RCC 7860 (cell line): ENCODE measurements at places on chromosomes 1 and 21.
A peak's percentile ranks its signal among the peaks of the same experiment; 100 is the strongest.

GRCh38 chr1:154857441-154858215, 12.5 kb downstream of the KCNN3 start:
- no peak for DNase-seq

GRCh38 chr1:54249819-54250435, 50.0 kb downstream of the MRPL37 start:
- DNase-seq = peak; percentile 89

DNA sequence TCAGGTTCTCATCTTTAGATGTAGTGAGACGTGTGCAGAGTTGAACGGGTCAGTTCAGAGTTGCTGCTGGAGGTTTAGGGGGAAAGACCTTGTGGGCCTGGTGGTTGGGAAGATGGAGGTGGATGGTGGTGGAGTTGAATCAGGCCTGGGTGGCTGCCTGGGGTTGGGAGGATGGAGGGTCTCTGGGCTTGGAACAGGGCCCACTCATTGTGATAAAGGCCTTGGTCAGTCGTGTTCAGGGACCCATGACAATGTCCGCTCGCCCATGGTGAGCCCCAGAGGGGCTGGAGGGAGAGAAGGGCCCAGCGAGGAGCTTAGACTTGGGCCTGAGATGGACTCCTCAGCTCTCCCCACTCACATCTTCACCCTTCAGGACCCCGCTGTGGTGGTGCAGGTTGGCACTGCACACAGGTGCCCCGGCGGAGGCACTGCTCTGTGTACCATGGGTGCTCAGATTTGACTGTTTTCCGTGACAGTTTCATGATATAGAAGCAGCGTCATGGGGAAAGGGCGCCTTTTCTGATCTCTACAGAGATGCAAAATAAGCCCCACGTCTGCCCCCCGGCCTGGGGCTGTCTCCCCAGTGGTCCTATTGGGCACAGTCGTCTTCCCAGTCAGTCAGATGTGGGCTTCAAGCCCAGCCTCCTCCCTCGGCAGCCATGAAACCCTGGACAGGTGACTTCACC, 39.2 kb downstream of the DISP3 start:
- no peak for DNase-seq

DNA sequence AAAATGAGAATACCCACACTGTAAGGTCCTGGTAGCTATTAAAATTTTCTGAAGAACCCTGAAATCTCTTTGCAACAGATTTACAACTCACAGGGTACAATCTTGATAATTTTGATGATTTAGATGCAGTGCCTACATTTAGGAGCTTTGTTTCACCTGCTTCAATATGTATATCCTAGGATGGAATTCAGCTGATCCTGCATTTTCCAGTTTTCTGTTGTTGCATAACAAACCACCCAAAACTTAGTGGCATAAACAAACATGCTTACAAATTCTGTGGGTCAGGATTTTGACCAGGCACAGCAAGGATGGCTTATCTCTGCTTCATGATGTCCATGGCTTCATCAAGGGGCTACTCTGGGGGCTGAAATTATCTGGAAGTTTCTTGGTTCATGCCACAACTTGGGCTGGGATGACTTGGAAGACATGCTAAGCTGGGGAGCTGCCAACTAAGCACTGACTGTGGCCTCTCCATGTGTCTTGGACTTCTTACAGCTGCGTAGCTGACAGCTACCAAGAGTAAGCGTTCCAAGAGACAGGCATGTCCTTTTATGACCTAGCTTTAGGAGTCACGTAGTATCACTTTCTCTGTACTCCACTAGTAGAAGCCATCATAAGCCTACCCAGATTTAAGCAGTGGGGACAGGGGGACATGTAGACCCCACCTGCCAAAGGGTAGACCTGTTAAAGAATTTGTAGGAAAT, 108.5 kb downstream of the CACHD1 start:
- DNase-seq = no peak

GRCh38 chr1:82225421-82226185, 424.9 kb downstream of the ADGRL2 start:
- DNase-seq = peak; percentile 11

DNA sequence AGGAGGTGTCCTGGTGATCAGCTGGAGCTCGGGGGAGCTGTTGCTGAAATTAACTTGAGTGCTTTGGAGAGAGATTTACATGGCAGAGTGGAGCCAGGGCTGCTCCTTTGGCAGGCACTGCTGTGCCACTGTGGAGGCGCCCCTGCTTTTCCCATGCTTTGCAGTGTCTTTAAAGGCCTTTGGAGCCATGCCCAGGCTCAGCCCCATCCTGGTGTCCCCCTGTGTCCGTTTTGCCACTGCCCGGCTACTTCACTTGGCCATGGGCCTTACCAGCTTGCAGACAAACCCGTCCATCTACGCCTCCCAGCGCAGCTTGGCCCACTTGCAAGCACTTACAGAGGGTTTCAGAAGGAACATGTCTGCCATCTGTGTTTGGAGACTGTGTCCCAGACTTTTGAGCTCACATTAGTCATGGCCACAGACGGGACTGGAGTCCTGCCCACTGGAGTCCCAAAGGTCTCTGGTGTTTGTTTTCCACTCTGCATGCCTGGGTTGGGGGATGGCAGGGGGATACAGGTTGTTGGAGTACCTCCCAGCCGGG, 18.2 kb upstream of the LAMTOR5 start:
- DNase-seq = no peak

DNA sequence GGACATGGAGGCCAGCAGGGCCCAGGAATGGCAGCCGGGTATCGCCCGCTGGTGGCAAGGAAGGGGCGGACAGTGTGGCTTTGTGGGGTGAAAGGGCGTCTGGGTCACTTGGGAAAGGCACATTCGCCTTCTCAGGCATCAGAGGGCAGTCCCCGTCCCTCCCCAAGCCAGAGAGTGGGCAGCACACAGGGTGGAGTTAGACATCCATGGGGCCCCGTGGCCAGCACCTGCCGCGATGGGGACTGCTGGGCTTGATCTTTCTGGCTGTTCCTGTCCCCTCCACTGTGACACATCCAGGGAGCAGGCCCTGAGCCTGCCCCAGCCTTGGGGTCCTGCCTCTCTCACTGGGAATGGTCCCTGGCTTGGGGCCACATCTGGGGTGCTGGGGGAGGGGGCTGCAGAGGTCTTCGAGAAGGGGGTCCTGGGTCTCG, 4.0 kb upstream of the TRPM2 start:
- DNase-seq = no peak

DNA sequence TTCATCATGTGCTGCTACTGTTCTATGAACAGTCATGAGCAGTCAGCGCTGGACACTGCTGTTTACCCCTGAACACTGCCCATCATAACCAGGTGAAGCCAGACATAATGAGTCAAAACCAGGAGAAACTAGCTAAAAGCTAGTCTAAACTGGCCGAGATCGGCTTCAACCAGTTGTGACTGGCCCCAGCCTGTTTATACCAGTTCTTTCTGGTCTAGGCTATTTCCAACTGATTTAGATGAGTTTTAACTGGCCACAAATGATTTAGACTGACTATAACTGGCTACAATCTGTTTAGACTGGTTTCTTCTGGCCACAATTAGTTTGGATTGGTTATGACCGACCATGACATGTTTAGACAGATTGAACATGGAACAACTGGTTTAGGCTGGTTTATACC, 348.3 kb upstream of the CAMK1G start:
- no peak for DNase-seq

DNA sequence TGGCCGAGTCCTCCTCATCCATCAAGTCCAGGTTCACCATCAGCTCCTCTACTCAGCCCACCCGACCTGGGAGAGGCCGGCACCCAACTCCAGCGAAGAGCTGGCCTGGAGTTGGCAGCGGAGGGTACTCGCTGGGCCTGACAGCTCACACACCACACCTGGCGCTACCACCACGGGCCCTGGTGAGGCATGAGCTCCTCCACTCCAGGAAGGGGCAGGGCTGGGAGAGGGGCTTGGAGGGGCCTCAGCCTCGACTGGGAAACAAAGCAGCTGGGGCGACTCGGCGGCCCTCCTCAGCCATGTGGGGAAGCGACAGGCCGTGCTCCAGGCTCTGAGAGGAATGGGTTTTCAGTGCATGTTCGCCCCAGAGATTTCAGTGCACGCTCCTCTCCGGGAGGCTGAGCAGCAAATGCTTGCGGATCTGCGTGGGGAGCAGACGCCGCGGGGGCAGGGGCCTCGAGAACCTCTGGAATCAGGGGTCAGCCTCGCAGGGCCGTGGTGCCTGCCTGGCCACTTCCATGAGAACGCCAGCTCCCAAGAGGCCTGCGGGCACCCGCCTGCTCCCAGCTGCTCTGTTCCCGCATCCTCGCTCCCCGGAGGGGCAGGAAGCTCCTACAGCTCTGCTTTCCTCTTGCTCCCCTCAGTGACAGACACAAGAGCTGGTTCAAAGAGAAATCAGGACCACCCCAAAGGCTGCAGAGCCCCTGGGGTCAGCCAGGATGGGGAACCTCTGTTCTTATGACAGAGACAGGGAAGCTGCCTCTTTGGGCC, 18.9 kb upstream of the GPR153 start:
- no peak for DNase-seq

DNA sequence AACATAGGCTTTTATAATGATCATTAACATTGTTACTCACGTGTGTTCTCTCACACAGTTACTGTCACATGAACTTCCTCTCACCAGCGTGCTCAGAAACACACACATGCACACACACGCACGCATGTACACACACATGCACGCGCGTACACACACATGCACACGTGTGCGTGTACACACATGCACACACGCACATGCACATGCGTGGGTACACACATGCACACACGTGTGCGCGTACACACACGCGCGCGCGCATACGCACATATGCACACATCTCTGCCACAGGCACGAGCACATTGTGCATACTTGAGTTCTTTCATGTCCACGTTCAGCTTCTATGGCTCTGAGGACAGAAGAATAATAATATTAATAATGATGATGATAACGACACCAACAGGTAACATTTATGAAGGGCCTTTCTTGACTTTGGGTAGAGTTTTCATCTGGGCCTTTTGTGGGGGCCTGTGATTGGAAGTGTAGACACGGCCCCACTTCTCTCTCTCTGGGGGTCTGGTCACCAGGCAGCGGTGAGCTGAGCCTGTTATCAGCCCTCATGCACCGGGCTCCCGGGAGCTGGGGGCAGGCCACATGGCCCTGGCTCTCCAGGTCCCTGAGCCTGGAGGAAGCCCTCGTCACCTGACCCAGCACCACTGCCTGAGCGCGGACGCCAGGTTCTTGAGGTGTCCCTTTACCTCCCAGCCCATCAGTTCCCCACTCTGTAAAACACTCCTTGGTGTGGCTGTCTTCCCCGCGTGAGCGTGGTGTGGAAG, 7.0 kb downstream of the EPHA8 start:
- no peak for DNase-seq

DNA sequence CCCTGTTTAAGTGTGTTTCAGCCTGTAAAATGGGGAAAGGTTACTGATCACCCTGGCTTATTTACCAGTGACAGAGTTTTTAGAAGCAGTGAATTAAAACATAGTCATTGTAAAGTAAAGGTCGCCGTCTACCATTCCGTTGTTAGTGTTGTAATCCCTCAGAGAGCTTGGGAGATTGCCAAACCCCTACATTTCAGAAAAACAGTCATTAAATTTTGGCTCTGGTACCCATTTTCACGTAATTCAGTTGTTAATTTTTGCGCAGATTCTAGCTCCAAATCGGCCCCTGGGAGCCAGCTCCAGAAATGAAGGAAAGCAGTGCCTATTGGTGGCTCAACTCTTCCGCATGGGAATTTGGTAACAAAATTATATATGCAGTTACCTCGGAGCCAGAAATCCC, 127.7 kb upstream of the AJAP1 start:
- no peak for DNase-seq
